Bronchial epithelial cell (primary cell): ENCODE measurements at places on chromosomes 7 and 10. TPM values are rescaled to one million over a fixed set of nuclear protein-coding genes. Genes with fewer than 3 reads are reported as not detected.

ZNF518A gene
- 21.1 and 26.2 TPM in 2 replicates for total RNA-seq

WASL gene
- total RNA-seq, result 15.0 and 24.3 TPM in 2 replicates

DENND2A gene
- total RNA-seq, result 0.26 TPM in 1 of 2 replicates, not detected in the other

NCF1 gene
- 2.6 and 3.2 TPM in 2 replicates for total RNA-seq

BLNK gene
- total RNA-seq, result 2.6 and 9.2 TPM in 2 replicates

UCN3 gene
- not detected in 2 replicates for total RNA-seq

ITGB8 gene
- total RNA-seq, result 10.5 and 13.8 TPM in 2 replicates

SLC26A3 gene
- not detected in 2 replicates for total RNA-seq

DKK1 gene
- total RNA-seq, result 13.6 and 43.7 TPM in 2 replicates

MKX gene
- 1.8 and 2.3 TPM in 2 replicates for total RNA-seq

CYP26A1 gene
- not detected in 2 replicates for total RNA-seq

LUC7L2 gene
- 52.7 and 71.9 TPM in 2 replicates for total RNA-seq

IGF2BP3 gene
- 4.6 and 12.4 TPM in 2 replicates for total RNA-seq

SLC13A1 gene
- total RNA-seq, result not detected in 2 replicates

WDFY4 gene
- total RNA-seq, result under 0.01 TPM in 2 replicates

RBM33 gene
- 17.1 and 27.8 TPM in 2 replicates for total RNA-seq

PITX3 gene
- not detected in 2 replicates for total RNA-seq
